ENCODE measurements at places on chromosomes 7 and 10.

- peak; percentile 65 for DNase-seq
Measured at GRCh38 chr7:55060636-55061022, 41.8 kb downstream of the EGFR start.

DNA sequence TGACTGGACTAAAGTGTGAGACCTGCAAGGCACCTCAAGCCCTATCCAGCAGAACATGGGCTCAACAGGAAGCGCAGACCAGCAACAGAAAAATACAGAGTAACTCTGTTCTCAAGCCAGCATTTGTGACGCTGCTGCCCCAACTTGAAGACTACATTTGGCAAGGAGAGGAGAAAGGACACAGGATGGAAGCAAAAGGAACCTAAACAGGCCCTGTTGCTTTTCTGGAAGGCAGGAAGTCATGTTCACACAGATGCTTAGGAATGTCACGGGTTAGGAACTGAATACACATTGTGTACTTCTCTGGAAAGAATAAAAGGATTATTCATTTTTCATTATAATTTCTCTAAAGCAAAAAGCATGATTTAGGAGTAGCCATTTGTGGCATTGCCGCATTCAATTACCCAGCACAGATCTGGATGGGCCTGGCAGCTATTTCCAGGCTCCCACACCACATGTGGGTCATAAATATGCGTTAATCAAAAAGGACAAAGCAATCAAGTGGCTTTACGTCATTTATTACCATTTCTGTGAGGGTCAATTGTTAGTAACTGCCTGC lies 19.8 kb upstream of the TOMM7 start:
- DNase-seq = no peak

DNA sequence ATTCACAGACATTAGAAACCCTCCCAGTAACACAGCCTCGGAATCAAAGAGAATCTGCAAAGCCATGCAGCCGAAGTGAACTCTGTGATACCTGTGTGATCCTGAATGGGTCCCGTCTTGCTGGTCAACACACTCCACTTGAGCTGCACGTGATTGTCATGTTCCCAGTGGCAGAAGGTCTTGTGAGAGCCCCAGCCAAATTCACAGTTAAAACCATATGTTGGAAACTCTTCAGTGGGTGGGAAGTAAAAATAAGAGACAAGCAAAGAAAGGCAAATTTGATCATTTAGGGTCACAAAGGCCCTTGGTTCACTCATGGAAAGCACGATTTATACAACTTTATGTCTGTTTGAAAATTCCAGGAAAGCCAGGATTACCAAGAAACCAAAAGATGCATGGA lies 142.3 kb downstream of the NRP1 start:
- DNase-seq = no peak

GRCh38 chr7:114531326-114531725 lies 116.7 kb downstream of the FOXP2 start:
- no peak for DNase-seq

DNA sequence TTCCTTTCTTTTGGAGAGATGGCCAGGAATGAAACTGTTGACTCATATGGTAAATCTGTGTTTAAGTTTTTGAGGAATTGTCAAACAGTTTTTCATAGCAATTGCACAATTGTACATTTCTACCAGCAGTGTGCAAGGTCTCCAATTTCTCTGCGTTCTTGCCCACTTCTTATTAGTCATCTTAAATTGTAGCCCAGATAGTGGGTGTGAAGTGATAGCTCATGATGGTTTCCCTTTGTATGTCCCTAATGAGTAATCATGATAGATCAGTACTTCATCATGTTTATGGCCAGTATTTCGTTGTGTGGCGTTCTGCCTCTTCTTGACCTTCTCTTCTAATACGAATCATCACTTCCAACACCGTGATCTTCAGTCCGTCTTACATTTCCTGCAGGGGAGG lies 136.3 kb downstream of the DOCK1 start:
- DNase-seq = no peak

DNA sequence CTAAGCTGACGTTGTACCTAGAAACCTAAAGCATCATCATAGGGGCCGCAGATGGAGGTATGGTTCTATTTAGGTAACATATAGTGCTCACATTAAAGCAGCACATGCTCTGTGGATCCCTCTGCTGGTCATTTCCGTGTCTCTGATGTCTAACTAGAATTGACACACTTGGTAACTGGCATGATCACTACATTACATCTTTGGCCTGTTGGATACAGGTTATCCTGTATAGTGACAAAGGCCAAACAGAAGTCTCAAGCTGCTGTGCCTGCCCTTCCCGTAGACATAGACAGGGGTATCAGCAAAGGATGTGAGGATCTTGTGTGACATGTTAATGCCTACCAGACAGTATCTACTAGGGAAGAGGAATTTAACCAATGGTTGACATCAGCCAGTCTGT lies 51.2 kb downstream of the KIF5B start:
- no peak for DNase-seq

DNA sequence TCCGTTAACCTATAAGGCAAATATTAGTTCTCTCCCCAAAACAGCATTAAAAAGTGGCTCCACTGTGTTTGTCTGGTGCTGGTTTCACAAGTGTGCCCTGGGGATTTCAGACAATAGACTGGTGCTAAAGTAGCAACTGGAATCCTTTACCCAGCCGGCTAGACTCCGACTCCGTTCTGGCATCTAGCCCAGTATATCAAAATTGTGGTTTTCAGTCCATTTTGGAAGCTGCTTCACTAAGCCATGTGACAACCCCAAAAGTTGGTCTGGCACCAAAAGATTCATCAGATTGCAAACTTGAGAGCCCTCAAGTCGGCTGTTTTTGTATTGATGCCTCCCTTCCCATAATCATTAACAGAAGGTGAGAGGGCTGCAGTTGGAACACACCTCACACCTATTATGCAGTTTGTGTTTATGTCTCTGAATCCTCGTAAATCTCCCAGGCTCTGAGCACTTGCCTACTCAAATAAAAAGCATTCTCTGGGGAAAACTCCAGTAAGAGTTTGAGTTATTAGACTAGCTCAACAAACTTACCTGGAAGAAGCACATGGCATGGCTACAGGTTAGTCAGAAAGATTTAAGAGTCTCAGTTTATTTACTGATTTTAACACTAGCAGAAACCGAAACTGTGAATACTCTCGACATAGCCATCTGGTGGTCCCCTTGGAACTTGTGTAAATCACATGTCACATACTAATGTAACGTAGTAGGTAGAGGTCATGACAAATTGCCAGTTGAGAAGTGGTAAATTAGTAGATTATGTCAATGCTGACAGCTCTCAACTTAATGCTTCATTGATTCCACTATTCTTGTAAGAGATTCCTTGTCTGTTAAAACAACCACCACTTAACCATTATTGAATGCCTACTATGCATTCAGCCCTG lies 14.8 kb upstream of the WNT16 start:
- DNase-seq = peak; percentile 84

GRCh38 chr10:38159004-38159403 lies 64.9 kb downstream of the ZNF37A start:
- no peak for DNase-seq

GRCh38 chr7:154364170-154364569 lies 312.0 kb downstream of the DPP6 start:
- no peak for DNase-seq

- no peak for DNase-seq
Measured at GRCh38 chr10:71772832-71773220, 494 bp downstream of the VSIR start.

- no peak for DNase-seq
Measured at GRCh38 chr7:28748933-28749584, 209.1 kb downstream of the TRIL start.

DNA sequence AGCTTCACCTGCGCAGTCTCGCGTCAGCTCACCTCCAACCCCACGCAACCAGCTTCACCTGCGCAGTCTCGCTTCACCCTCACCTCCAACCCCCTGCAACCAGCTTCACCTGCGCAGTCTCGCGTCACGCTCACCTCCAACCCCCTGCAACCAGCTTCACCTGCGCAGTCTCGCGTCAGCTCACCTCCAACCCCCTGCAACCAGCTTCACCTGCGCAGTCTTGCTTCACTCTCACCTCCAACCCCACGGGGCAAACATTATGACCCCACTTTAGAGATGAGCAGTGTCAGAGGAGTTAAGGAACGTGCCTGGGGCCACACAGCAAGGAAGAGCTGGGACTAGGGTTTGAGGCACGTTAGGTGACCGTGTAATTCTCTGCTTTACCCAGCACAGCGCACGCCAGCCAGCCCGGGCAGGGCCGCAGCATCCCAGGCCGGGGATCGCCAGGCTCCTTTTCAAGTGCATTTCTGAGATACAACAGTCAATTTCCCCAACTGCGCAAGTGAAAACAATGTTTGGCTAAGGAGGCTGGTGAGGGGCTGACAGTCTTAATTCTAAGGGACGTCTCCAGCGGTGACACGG lies 22.6 kb upstream of the PDGFA start:
- DNase-seq = no peak

- no peak for DNase-seq
Measured at GRCh38 chr7:2732959-2733584, 45.1 kb downstream of the AMZ1 start.

DNA sequence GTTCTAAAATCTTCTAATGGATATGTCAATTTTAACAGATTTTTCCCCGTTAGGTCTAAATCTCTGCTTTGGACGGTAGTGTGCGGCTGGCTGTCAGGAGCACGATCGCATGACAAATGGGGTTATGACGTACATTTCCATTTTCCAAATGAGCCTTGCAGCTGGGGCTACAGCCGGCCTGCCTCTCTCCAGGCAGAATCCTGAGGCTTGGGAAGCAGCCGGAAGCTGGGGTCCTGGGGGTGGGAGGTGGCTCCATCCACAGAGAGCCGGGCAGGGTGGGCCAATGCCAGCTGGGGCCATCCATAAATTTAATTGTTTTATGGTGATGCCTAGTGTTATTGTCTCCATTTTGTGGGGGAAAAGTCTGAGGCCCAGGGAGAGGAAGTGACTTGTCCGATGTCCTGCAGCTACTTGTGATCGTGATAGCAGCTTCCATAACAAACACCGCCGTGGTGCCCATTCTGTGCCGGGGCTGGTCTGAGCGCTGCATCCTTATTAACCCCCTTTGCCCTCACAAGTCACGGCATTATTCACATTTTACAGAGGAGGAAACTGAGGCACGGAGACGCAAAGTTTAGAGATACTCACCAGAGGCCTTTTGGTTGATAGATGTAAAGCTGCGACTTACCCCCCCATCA lies 53.0 kb upstream of the EBF3 start:
- no peak for DNase-seq

GRCh38 chr10:89257581-89257980 lies 6.0 kb upstream of the LIPA start:
- no peak for DNase-seq

GRCh38 chr10:10138685-10139084 lies 879.0 kb upstream of the CELF2 start:
- DNase-seq = no peak

- DNase-seq = no peak
Measured at GRCh38 chr7:99409192-99409572, 413 bp downstream of the BUD31 start.

DNA sequence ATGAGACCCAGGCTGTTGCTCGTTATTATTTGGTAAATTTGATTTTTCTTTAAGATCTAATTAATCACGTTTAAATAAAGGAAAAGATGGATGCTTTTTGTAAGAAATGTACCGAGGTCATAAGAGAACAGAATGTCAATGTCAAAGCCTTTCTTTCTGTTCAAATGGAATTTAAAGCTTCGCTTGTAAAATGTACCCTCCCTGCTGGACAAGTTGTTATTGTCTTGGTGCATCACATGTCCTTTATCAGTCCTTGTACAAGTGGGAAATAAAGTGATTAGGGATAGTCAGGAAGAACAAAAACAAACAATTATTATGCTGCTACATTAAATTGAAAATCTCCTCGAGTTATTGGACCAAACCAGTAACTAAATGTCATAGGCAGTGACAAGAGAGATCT lies 363.2 kb downstream of the PHTF2 start:
- DNase-seq = no peak

DNA sequence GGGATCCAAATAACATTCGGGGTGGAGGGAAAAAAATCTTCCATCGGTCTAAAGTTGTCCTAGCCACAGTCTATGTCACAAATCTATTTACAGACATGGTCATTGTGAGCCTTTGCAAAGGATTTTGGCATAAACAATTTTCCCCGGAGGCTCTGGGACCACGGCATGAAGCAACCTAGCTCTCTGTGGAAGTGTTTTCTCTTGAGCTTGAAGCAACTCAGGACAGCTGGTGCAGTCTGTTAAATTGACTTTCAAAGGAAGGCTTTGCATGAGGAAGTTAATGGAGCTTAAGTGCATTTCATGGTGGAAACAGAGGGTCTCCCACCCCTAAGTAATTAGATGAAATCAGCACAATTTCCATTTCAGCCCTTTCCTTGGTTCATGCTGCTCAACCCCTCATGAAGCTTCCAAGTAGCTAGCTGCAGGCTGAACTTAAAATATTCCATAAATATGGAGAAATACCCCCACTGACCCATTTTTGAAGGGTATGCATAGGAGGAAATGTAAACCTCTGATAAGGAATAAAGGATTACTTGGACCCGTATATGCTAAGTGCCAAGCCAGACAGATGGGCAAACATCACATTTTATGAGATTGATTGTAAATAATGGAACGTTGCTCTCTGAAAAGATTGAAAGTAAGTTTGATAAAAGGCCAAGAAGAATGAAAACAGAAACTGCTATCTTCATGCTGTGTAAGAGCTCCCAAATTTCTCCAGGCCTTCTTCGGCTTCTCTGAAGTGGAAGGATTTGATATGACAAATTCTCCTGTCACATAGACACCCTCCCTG lies 39.9 kb downstream of the CCDC3 start:
- DNase-seq = no peak

DNA sequence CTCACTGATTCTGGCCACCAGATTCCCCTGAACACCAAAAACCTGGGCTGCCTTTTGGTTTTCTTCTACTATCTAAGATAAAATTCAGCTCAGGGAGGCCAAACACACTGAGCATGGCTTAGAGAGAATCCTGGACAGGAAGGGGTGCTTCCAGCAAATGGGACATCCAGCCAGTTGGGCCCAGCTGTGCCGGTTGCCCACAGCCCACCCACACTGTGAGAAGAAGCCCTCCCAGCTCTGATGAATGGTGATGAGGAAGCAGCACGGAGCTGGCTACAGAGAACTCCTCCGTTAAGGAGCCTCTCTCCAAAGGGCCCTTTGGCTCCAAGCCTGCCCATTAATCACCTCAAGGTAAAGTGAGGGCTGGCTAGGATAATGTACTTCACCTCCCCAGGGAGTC lies 15.9 kb downstream of the LRRC18 start:
- DNase-seq = no peak
